Lower leg skin (tissue), 4 donors: ENCODE measurements at places on chromosomes 4 and X. TPM values are rescaled to one million over a fixed set of nuclear protein-coding genes. Genes with fewer than 3 reads are reported as not detected.

GRCh38 chrX:16418650-16419049 is 231.3 kb upstream of the S100G start:
- DNase-seq = no peak

GRCh38 chrX:30085571-30085970 is 129.8 kb upstream of the MAGEB2 start:
- no peak for DNase-seq

DNA sequence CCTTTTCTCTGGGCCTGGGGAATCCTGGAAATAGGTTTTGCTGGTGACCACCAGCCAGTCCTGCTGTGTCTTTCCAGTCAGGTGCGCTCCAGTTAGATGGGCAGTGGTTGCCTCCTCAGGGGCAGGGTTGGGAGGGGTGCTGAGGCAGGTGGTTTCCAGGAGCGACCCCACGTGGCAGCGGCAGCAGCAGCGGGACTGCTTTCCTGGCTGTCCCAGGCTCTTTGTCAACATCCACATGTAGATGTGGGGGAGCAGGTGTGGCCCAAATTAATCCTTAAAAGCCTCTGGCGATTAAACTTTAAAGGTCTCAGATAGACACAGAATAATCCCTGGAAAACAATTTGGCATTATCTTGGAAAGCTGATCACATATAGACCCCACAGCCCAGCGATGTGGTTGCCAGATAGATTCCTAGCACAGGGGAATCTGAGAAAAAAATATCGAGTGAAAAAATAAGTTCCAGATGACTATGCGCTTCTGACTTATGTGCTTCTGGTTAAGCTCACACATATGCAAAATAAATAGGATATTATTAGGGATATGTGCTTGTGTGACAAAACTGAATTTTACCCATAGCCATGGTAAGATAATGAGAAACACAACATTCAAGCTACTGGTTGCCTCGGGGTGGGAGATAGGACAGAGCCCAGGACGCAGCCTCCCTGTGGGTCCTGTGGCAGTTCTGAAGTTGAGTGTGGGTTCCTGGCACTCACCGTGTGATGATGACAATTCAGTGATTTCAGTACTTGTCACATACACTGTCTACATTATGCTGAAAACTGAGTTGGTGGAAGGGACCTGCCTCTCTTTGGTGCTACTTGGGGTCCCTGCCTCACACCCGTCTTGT is 336.4 kb downstream of the ARHGAP10 start:
- peak; percentile 70 for DNase-seq

- no peak for DNase-seq
These were observed 85.4 kb downstream of the WFS1 start for GRCh38 chr4:6355052-6355451.

DNA sequence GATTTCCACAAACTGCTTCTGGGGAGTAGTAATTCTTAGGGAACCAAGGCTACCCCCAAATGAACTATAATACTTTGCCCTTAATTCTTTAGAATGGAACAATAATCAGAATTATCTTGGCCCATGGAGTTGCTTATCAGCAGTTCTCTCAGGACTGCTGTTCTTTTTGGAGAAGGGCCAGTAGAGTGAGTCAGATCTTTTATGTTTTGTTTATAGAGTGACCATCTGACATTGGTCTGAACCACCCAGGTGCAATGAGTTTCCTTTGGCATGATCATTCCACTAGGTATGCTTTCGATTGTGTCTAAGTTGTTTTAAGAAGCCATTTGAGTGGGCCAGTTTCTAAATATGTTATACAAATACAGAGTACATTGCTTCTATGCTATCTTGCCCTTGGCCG is 31.8 kb downstream of the PRRG1 start:
- DNase-seq = no peak

DNA sequence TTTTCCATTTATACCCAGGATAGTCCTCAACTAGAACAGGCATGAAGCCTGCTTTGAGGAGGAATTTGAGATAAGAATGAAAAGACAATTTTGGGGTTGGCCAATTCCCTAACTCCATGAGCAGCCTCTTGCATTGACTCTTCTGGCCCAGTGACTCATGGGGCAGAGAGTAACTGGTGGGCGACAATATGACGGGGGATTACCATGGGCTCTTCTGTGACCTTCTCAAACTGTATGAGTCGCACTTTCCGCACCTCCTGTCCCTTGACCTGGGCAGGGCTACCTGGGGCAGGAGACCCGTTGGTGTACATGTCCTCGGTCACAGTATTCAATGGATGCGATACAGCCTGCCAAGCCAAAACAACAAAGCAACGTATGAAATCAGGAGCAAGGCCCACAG is 13.3 kb downstream of the MPP1 start:
- DNase-seq = no peak

DNA sequence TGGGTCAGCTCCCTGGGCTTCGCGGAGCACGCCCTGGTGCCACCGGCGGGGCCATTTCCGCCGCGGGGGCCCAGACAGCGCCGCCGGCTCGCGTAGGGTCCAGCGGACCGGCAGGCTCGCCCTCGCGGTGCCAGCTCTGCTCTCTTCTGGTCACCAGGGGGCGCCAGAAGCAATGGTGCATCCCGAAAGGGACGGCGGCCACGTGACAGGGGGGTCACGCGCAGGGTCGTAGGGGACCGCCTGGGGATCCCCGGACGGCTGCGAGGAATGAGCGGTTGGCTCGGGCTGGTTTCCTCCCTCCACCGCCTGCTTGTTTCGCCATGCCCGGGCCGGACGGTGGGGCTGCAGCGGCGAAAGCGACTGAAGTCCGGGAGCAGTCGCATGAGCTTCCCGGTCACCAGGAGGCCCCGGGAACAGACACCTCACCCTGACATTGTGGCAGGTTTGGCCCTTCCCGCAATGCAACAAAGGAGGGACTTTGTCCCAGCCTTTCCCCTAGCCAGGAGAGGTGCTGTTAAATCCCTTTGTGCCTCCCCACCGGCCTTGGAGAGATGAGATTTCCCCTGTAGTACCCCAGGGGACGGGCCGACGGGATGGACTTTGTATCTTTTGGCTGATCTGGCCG is 15.8 kb downstream of the ZCCHC12 start:
- peak; percentile 55 for DNase-seq

DNA sequence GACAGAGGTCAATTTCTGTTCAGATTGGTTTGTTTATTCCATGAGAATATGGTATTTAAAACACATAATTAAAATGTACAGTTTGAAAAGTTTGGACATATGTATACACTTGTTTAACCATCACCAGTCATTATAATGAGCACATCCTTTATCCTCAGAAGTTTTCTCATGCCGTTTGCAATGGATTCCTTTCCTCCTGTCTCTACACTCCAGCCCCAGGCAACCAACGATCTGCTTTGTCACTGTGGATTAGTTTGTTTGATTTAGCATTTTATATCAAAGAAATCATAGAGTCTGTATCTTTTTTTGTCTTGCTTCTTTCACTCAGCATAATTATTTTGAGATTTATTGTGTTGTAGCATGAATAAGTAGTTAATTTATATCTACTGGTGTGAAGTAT is 243.0 kb upstream of the TRAM1L1 start:
- no peak for DNase-seq

DNA sequence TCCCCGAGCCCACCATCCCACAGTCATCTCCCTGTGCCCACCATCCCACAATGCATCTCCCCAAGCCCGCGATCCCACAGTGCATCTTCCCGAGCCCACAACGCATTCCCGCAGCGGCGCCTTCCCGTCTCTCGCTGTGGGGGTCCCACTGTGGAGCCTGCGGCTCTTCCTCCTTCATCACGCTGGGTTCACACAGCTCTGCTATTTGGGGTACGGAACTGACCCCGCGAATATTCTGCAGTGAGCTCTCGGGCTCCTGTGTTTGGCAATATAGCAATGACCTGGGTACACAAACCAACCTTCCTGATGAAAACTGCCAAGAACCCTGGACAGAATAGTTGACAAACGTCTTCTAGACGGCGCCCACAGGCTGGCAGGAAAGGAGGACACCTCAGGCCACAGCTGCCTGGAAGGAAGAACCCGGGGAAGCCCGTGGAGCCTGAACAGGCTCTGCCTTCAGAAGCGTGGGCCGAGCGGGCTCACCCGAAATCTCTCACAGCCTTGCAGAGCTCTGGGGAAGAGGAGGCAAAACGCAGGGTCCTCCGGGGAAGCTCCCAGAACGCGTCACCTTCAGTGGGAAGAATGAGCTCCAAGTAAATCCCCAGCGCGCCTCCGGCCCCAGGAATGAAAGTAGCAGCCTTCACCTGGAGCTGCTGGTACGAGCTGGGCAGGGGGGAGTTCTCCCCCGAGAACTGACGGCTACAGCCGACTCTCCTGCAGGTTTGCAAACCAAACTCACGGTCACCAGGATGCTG is 22.9 kb downstream of the PPP2R3B start:
- DNase-seq = no peak

- no peak for DNase-seq
These were observed 57.7 kb downstream of the NEIL3 start for GRCh38 chr4:177367336-177367735.

DNA sequence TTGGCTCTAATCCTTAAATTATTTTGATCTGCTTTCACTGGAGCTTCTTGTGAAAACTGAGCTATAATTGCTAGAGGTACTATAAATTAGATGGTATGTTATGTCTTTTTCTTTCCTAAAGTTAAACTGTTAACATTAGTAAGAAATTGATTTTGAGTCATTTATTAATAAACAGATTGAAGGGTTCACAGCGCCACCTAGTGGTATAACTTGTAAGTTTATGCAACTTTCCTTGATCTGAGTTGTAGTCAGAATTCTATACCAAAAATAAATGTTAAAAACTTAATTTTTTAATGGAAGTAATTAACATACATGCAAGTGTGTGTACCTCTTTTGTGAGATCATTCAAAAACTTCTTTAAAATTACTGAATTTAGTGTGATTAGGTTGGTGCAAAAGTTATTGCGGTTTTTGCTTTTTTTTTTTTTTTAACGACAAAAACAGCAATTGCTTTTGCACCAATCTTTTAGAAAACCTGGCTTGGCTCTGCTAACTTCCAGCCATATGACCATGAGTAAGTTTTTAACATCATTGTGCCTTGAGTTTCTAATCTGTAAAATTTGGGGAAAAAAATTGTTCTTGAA is 151.5 kb downstream of the CENPC start:
- DNase-seq = no peak

- DNase-seq = no peak
These were observed 27.6 kb upstream of the HUWE1 start for GRCh38 chrX:53713987-53714579.

GRCh38 chr4:69860521-69861298 is 765 bp upstream of the SULT1E1 start:
- no peak for DNase-seq

GRCh38 chr4:152401424-152401823 is 134.5 kb downstream of the FBXW7 start:
- no peak for DNase-seq

GRCh38 chr4:140931911-140932310 is 175.7 kb upstream of the TBC1D9 start:
- DNase-seq = no peak

DNA sequence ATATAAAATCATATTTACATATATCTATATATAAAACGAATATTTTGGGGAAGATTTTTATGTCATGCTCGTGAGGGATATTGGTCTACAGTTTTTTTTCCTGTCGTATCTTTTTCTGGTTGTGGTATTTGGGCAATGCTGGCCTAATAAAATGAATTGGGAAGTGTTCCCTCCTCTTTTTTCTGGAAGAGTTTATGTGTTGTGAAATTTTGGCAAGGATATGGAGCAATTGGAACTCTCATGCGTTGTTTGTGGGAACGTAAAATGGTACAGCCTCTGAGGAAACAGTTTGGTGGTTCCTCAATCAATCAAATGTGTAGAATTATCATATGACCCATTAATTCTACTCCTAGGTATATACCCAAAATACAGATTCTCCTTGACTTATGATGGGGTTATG is 69.8 kb downstream of the ZNF182 start:
- DNase-seq = no peak

- no peak for DNase-seq
These were observed 421.9 kb upstream of the TENM3 start for GRCh38 chr4:181821039-181822004.

GRCh38 chr4:1512738-1513660 is 106.8 kb upstream of the NKX1-1 start:
- DNase-seq = no peak

DNA sequence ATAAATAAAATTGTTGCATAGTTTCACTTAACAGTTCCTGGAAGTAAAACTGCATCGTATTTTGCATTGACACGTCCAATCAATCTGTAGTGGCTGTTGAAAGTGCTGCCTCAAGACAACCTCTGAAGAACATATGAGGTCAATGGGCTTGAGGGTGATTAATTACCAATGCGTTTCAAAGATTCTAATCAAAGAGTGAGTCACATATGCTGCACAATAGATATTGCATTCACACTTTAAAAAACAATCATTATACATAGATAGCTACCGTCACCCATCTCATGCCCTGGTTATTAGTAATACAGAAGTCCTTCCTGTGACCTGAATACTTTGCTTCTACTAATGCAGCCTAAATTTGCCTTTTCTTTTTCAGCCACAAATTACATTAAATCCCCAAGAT is 743.3 kb upstream of the SLIT2 start:
- DNase-seq = no peak

- DNase-seq = no peak
These were observed 330.9 kb downstream of the ARHGAP24 start for GRCh38 chr4:85805891-85806290.

GRCh38 chr4:183260491-183261151 is 59.5 kb downstream of the CLDN22 start:
- no peak for DNase-seq

DNA sequence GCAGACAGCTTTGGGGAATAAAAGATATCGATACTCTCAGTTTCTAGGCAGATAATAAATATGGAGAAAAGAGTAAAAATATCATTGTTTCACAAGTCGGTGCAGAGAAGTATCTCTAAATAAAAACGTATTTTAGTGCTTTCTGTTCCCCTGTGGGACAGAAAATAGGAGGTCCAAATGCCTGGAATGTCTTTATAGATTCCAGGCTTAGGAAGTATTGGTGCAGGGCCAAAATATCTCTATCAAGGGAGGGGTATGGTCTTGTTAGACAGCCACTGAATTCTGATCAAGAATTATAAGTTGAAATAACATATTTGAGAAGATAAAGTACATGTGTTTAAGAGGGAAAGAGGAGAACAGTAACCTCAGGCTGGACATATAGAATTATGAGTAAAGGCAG is 596.4 kb downstream of the PCDH18 start:
- no peak for DNase-seq

- DNase-seq = no peak
These were observed 34.0 kb downstream of the CENPU start for GRCh38 chr4:184699941-184700340.

C1QTNF7 gene
- 6.4 TPM for total RNA-seq

ZNF157 gene
- total RNA-seq = 0.19 TPM

MFAP3L gene
- 100 TPM for total RNA-seq

ATP1B4 gene
- not detected for total RNA-seq

MAOB gene
- total RNA-seq = 6.3 TPM

CACNA1F gene
- 0.76 TPM for total RNA-seq

XKRX gene
- 53.3 TPM for total RNA-seq

AKAP4 gene
- total RNA-seq = not detected

TCP11X2 gene
- total RNA-seq = not detected

DCAF12L1 gene
- not detected for total RNA-seq

MTHFD2L gene
- total RNA-seq = 16.2 TPM

TASL gene
- total RNA-seq = 1.5 TPM

ARHGAP4 gene
- total RNA-seq = 14.8 TPM

PHKA1 gene
- 4.0 TPM for total RNA-seq

KLHL34 gene
- 0.29 TPM for total RNA-seq

CYTL1 gene
- 0.71 TPM for total RNA-seq
